ENCODE measurements at places on chromosomes 3 and 15.

GRCh38 chr3:45677841-45678240, 11.4 kb upstream of the SACM1L start:
- no peak for DNase-seq

DNA sequence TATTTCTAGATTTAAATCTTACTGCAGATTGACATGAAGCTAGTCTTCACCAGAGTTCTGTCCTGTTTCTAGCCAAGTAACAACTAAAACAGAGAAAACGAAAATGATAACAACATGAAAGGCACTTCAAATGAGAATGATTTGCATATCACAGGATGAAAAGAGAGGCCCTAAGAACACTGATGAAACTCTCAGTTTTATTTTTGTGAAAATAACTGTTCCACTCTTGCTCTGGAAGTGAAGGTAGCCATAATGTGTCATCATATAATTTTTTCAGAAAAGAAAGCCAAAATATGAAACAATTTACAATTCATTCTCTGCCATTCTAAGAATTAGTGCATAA, 274.4 kb downstream of the ADAMTSL3 start:
- DNase-seq = no peak

- DNase-seq = no peak
These were observed 580.0 kb downstream of the FOXP1 start for GRCh38 chr3:71003511-71003910.

DNA sequence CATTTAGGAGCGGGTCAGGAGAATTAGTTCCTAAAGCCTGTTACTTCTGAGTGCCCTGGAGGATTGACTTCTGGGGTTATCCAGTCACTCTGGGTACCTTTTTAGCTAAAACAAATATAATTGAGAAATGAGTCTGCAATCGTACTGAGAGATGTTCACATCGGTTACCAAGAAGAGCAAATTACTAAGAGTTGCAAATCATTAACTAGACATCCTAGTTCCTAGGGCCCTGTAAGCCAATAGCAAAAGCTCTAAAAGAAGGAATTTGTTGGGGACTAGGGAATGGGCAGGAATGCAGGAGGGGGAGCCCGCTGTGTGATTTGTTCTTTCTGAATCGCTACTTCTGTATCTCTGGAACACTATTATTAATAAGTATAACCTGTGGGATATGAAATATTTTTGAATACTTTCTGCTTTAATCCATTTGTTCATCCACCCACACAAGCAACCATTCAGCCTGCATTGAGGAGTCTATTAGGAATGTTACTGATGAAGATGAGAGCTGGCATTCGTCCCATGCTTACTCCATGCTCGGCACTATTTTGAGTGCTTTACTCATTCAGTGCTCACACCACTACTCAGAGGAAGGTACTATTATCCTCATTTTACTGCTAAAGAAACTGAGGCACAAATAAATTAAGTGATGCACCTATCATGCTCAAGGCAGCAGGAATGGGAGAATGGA, 31.5 kb upstream of the KY start:
- no peak for DNase-seq

GRCh38 chr3:110344897-110345767, 726.5 kb upstream of the NECTIN3 start:
- DNase-seq = no peak

- DNase-seq = no peak
These were observed 155.9 kb upstream of the TBL1XR1 start for GRCh38 chr3:177353140-177353539.

DNA sequence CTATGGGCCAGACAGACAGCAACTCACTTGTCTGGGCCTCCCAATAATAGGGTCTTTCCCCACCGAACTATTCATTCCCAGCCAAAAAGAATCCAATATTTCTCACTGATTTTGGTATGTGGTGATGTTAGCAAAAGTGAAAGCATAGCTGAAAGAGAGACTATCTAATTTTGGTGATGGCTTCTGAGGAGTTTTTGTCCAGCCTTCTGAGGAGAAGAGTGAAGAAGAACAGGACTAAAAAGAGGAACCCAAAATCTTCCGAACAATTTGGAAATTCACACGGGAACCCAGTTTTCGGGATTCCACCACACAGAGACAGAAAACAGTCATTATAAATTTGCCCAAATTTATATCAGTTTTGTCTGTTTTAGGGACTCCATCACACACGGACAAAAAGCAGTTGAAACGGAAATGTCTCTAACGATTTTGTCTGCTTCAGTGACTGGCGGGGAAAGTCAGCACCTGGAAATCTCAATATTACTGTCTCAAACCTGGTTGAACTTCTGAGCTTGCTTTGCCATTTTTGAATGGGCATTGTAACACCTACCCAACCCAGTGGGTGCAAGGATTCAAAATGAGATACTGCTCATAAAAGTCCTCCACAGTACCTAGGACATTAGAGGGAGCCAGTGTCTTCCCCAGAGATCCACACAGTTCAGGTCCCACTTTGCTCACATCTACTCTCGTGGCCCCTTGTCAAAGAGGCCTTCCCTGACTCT, 9.1 kb downstream of the CD80 start:
- DNase-seq = no peak

- DNase-seq = no peak
These were observed 30.9 kb downstream of the GOLM2 start for GRCh38 chr15:44319385-44319784.

DNA sequence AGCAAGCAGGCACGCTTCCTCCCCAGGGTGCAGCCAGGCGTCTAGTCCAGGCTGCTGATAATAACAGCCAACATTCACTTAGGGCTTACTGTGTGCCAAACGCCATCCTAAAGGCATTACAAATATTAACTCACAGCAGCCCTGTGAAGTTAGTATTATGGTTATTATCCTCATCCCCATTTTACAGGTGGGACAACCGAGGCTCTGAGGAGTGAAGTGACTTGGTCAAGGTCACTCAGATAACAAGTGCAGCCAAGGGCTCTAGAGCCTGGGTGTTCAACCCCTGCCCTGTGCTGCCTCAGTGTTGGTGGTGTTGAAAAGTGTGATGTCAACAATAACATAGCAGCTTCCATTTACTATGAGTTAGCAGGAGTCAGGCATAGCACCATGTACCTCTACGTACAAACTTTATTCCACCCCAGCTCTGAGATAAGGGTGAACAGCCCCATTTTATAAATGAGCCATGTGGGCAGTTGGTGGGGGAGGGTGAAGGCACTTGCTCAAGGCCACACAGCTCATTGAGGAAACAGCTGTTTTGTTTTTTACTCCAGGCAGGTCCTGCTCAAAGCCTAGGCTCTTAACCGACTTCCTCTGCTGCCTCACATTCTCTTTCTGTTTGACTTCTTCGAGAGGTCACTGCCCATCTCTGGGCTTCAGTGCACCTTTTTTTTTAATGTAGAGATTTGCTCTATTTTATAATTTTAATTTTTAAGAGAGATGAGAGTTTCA, 24.0 kb upstream of the TRH start:
- no peak for DNase-seq

GRCh38 chr15:84847382-84847781, 30.2 kb downstream of the ALPK3 start:
- DNase-seq = no peak

GRCh38 chr3:35322070-35322469, 317.3 kb upstream of the ARPP21 start:
- no peak for DNase-seq

GRCh38 chr15:63945007-63945788, 101.1 kb downstream of the DAPK2 start:
- DNase-seq = no peak

DNA sequence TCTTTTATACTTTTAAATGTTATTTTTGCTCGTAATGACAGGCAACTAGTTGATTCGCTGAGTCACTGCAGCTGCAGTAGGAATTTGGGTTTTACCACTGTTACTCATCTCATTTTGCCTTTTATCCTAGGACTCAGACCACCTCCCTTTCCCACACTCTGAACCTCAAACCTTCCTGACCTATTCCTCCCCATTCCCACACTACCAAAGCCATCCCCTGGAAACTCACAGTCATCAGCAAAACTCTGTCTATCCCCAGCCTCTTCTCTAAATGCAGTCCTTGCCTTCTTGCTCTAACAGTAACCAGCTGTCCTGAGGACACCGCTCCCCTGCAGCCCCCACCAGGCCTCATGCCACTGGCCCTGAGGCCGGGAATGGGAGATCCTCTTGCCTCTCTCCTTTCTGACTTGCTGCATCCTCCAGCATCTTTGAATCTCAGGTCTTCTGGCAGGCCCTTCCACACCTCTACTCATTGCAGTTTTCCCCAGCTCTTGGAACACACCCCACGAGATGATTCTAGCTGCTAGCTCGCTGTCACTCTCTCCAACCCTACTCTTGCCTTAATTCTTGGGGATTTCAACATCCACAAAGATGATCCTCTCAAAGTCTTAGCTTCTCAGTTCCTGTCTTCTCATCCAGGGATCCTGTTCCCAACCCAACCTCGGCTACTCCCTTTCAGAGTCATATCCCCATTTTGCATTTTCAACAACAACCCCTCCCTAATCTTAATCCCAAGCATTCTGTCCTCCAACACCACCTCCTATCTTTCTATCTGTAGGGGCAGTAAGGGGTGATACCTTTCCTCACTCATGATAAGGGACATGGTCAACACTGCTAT, 55.9 kb upstream of the C3orf80 start:
- DNase-seq = no peak

DNA sequence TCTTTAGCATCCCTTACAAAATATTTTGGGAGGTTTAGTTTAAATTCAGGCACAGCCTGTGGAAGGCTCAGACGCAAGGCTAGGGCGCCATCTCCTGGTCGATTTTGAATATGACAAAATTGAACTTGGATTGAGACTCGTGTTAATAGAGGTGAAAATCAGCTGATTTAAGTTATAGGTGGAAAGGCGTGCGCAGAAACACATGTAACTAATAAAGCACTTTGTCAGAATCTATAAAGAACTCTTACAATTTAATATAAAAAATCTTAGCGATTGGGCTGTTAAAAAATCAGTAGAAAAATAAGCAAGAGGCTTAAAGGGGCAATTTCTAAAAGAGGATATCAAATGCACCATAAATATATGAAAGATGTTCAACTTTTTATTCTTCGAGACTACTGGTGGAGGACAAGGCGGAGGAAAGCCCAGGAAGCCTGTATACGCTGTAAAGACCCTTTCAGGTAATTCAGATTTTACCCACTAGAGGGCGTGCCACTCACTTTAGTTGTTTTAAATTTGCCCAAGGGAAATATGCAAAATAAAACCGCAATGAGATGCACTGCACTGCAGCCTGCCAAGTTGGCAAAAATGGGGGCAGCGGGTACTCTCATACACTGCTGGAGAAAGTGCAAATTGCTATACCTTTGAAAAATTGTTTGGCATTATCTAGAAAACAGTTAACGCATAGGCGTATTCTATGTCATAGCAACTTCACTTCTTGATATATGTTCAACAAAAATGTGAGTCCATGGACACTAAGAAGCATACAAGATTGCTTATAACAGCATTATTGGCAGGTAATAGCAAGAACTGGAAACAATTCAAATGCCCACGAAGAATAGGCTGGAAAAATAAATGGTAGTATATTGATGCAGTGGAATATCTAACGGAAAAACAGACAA, 64.7 kb downstream of the SLC30A4 start:
- no peak for DNase-seq

DNA sequence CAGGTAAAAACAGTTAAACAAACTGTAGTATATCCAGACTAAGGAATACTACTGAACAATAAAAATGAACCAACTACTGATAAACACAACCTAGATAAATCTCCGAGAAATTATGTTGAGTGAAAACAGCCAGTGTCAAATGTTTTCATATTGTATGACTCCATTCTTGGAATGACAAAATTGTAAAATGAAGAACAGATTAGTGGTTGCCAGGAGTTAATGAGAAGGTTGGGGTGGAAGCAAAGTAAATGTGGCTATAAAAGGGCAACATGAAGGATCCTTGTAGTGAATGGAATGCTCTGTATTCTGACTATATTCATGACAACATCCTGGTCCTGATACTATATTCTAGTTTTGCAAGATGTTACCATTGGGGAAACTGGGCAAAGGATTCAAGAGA, 27.5 kb upstream of the ACKR4 start:
- no peak for DNase-seq

DNA sequence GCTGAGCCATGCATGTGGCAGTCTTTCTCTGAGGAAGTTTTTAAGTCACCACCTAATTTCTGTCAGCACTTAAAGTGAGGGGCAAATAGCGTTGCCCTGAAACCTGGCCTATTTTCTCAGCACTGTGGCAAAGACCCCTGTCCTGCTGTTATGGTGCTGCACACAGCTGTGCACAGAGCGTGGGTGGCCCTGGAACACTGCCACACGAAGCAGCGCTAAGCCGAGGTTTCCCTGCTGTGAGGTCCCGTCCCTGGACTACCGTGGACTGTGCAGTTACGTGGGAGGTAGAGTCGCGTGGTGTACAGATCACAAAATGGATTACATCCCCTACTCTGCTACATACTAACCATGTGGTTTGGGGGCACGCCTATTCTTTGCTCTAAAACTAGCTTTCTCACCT, 101.6 kb upstream of the NR2E3 start:
- DNase-seq = no peak

DNA sequence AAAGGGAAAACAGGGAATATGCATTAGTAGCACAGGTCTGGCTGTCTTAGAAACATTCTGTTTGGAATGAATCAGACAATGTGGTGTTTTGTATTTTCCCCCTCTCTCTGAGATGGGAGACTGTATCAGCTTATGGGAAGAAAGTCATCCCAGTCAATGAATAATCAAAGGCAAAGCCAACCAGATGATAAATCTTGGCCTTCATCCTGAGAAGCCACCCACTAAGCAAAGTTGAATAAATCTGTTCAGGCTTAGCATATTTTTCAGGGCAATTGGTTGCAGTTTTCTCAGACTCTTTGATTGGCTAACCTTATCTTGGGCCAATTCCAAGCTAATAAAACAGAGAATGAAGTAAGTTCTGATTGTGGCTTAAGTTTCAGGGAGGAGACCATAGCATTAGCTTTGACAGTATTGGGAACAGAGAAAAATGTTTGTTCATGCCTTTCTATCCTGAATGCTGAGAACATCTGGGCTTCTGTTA, 63.6 kb upstream of the ARL8B start:
- no peak for DNase-seq

- no peak for DNase-seq
These were observed 23.7 kb downstream of the TPRA1 start for GRCh38 chr3:127566833-127567232.

DNA sequence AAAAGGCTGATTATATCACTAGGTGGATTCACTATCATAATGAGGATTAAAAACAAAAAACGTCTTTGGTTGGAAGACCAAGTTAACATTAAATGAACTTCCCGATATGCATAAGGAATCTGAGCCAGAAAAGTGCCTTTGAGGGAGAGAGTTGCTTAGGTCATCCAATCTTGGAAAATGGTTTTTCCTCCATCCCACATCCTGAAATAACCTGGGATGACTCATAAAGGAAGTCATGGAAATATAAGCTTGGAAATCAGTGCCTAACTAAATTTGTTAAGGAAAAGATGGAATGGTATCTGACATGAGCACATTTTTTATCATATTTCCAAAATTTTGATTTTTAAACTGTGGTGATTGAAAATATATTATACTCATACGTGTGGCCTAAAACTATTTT, 66.0 kb downstream of the KBTBD8 start:
- DNase-seq = no peak

GRCh38 chr15:34583399-34584329, at the start of gene GOLGA8B:
Gene GOLGA8B (minus strand): TSS chr15:34583651. CDS start chr15:34535912, 47,739 bp downstream.
- DNase-seq = peak; percentile 8
